Suppressor macrophage treated with lipopolysaccharide for 1 hour (primary cell): ENCODE measurements at places on chromosomes 6 and 20.

- no peak for DNase-seq
Measured at GRCh38 chr20:25252230-25252651, 4.4 kb downstream of the PYGB start.

- no peak for DNase-seq
Measured at GRCh38 chr6:131210469-131210868, 75.2 kb downstream of the AKAP7 start.

- DNase-seq, result peak; percentile 84
Measured at GRCh38 chr6:163667372-163668060, 253.0 kb downstream of the QKI start.

- DNase-seq, result no peak
Measured at GRCh38 chr6:50147371-50147770, 97.6 kb upstream of the DEFB112 start.

DNA sequence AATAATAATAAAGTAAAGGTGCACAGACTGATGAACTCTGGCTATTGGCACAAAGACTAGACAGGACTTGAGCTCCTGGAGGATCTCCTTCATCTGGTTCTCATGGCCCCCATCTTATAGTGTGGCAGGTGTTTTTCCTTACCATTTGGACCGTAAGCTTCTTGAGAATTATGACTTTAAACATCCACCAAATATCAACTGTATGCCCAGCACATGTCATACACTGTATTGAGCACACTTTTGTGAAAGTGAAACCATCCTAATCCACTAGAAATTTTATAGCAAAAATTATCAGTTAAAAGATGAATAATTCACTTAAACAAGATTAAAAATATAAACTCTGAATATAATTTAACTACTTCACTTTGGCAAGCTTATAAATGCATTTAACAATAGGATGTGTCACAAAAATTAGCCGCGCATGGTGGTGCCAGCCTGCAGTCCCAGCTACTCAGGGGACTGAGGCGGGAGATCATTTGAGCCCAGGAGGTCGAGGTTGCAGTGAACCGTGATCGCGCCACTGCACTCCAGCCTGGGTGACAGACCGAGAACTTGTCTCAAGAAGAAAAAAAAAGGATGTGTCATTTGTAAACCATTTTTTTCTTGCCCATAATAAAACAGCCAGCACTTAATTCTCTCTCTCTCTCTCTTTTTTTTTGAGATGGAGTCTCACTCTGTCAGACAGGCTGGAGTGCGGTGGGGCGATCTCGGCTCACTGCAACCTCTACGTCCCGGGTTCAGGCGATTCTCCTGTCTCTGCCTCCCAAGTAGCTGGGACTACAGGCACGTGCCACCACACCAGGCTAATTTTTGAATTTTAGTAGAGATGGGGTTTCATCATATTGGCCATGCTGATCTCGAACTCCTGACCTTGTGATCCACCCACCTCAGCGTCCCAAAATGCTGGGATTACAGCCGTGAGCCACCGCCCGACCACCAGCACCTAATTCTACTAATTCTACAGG lies 9.1 kb downstream of the HIVEP2 start:
- no peak for DNase-seq

DNA sequence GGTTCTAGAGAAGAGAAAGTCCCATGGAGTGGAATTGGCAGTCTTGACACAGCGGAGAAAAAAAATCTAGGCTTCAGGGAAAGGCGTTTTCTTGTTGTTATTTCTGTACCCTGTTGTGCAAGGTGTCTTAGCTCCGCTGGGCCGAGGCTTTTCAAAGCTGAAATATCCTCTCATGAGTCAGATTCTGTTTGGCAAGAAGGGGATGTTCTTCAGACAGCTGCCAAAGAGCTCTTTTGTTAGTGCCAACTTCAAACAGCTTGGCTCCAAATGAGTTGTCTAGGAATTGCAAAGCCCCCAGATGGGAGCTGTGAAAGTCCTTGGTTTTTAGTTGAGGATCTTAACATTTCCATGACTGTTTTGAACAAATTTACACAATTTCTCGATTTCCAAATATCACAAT lies 45.6 kb downstream of the LRRN4 start:
- peak; percentile 95 for DNase-seq

DNA sequence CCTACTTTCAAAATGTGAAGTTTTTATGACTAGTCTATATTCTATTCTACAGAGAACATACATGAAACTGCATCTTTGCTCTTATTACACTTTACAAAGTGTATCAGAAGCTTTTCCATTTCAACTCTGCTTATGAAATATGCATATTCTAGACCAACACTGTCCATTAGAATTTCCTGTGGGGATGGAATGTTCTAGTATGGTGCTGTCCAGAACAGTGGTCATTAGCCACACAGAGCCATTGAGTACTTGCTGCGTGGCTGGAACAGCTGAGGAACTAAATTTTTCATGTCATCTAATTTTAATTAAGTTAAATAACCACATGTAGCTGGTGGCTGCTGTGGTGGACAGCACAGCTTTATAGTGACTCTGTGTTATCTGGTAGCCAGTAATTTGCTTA lies 105.9 kb upstream of the PDE10A start:
- DNase-seq, result no peak

GRCh38 chr6:138017166-138017757 lies 90.0 kb downstream of the PERP start:
- DNase-seq, result peak; percentile 83

GRCh38 chr6:165390475-165390874 lies 81.1 kb upstream of the C6orf118 start:
- DNase-seq, result no peak

DNA sequence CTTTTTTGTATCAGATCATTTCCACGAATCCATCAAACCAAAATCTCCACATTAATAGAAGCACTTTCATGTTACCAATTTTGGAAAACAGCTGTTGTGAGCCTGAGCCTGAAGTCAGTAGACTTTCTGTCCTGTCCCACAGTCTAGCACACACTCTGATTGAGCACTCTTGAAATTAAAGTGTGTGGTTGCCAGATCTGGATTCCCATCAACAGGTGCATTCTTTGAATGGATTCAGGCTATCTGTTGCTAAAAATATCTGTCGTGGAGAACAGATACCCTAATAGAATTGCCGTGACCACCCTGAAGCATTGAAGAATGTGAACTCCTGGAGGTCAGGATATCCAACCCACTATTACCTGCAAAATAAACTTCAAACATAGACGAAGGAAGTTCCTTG lies 73.3 kb downstream of the TFAP2A start:
- no peak for DNase-seq

- no peak for DNase-seq
Measured at GRCh38 chr6:81086991-81087390, 665.5 kb downstream of the TENT5A start.

DNA sequence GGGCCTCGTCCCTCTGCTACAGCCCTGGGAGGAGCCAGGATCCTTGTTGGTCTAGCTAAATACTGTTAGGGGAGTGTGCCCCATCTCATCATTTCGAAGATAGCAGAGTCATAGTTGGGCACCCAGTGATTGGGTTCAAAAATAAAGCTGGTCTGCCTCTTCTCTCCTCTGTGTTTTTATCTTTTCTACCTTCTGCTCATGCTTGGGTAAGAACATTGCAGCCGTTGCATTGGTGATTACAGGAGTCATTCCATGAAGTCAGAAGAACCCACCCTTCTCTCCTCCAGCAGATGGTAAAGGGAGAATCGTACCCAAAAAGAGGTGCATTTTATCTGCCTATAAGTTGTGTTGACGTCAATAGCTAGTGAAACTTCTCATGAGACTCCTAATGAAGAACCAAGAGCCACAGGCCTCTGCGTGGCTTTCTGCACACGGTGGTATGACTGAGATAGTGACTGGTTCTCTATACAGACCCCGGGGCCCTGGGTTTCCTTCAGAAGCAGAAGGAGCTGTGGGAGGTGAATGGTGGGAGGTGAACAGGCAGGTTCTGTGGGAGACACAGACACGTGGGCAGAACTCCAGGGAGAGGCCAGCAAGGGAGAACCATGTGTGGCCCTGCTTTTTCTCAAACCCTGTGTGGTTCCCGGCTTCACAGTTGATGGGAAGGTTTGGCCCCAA lies 5.7 kb upstream of the FAM209A start:
- no peak for DNase-seq

GRCh38 chr20:33162313-33162712 lies 5.6 kb upstream of the BPIFA2 start:
- DNase-seq, result no peak

DNA sequence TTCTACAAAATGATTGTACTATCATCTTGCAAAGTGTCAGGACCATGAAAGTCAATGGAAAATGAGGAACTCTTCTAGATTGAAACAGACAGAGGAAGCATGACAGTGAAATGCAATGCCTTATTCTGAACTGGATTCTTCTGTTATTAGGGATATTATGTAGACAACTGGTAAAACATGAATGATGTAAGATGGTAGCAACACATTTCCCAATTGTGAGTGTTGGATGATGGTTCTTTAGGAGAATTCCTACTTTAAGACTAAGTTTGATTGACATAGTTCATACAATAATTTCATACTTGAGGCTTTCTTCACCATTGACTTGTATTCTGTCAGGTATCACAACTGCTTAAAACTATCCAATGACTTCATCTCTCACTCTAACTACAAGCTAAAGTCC lies 4.5 kb downstream of the UBE3D start:
- no peak for DNase-seq

DNA sequence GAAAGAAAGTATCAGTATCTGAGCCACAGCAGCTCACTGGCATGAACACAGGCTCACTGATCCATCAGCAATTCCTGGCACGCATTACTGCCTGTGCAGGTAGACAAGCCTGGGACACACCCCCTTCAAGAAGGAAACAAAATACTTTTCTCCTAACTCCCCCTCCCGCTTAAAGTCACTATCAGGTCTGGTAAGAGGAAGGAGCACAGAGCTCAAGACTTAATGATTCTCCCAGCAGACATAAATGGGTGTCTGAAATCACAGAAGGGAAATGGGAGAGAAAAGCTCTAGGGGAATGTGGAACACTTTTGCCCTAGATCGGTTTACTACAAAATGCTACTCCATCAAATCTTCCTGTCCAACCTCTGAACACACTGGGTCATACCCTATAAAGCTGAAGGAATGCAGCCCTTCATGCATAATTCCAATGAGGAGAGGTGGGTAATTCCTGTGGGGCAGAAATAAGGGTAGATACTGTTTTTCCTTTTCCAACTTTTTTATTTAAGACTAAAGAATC lies at the start of gene ADGRF1:
Gene ADGRF1, minus strand, starts transcription at position 58 of the 517 bp plus-strand sequence. CDS start 13,271 bp downstream, outside the sequence.
- no peak for DNase-seq

GRCh38 chr6:35209081-35209480 lies 4.7 kb upstream of the SCUBE3 start:
- DNase-seq, result no peak

GRCh38 chr6:47094241-47094925 lies 52.3 kb upstream of the ADGRF1 start:
- peak; percentile 72 for DNase-seq

GRCh38 chr6:9540534-9541126 lies 874.2 kb downstream of the TFAP2A start:
- peak; percentile 59 for DNase-seq
